ENCODE measurements at places on chromosomes 11 and 22.
A peak's percentile ranks its signal among the peaks of the same experiment; 100 is the strongest.

- peak; percentile 63 for DNase-seq
These were observed 98.0 kb upstream of the ASPHD2 start for GRCh38 chr22:26330971-26331625.

DNA sequence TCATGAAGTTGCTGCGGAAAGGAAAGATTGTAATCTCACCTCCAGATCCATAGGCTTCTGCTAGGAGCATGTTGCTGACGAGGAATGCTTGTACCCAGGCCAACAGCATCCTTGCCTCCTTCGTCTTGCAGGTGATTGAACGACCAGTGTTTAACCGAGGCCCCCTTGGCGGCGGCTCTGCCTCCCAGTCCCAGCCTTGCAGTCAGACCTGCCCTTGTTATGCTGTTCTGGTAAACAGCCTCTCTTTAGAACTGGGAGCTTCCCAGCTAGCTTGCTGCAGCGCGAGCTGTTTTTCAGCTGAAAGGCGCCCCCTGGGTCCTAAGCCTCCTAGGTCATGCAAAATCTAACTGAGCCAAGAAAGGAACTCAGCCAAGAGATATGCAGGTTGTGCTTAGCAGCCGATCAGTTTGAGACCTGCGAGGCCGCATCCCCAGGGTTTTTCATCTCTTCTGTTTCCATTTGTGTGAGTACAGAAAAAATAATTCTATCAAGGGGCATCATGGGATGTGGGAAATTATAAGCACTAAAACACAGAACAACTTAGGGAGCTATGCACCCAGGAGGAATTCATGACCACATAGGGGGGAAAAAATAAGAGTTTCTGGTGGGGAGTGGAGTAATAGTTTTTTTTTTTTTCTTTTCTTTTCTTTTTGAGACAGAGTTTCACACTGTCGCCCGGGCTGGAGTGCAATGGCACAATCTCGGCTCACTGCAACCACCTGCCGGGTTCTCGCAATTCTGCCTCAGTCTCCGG is at the start of gene PIK3IP1:
Gene PIK3IP1, minus strand, starts transcription at position 253 of the 754 bp plus-strand sequence. Its CDS starts 144 bp downstream, at position 109.
- peak; percentile 83 for DNase-seq

DNA sequence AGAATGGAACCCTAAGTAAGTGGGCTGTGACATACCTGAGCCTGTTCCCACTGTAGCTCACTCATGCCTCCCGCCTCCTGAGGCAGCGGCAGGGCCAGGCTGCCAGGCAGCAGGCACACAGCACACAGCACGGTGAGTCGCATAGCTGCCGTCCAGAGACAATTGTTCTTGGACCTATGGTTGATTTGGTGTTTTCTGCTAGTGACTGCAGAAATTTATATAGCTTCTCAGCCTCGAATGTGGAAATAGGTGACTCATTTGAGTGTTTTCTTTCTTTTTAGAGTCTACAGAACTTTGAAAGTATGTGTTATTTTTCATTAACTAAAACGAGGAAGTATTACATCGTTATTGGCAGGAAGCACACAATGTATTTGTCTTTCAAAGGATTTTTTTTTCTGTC is at the start of gene MMP7:
Gene MMP7, minus strand, starts transcription at position 190 of the 400 bp plus-strand sequence. Its CDS starts 47 bp downstream, at position 143.
- no peak for DNase-seq

GRCh38 chr11:44318369-44318768 is 8.4 kb upstream of the ALX4 start:
- no peak for DNase-seq

DNA sequence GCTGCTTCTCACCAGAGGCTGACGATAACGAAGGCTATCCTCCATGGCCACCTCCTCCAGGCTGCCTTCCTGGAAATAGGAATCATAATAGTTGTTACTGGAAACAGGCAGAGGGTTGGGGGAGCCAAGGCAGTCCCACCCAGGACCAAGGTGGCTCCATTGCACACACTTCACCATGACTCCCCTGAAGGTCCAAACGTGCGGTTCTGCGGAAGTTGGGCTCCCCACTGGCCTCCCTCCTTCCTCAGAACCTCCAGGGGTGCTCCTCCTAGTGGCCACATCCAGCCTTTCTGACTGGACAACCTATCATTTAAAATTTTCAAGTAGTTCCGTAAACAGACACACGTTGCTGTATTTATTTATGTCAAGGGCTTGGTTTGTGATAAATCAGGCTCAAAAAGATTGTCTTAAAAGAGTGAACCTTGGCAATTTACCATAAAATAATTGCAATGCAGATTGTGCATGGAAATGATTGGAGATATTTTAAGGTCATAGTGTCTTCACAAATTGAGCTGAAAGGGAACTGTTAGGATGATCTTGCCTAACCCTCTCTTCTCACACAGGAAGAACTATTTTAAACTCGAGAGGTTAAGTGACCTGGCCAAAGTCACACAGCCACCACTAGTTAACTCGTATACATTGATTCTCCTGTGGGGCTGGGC is 1.4 kb upstream of the TCN2 start:
- peak; percentile 62 for DNase-seq

DNA sequence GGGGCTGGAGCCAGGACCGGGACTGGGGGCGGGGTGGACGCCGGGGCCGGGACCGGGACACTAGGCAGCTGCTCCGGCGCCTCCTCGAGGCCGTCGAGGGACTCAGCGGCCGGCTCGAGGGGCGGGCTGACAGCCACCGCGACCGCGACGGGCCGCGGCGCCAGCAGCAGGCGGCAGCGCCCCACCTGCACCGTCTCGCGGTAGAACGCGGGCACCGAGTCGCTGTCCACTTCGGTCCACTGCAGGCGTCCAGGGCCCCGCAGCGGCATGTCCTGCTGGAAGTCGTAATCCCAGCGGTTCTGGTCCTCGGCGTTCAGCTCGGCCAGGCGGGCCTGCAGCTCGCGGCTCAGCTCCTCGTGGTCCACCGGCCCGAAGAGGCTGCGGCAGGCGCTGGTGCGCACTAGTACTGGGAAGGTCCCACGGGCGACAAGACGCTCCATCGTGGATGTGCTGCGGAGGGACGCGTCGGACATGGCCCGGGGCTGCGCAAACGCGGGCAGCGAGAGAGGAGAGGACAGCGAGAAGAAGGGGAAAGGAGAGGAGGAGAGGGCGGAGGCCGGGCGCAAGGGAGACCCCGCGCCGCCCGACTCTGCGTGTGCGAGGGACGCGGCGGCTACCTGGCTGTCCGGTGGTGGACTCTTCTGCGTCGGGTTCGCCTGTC is 428 bp downstream of the CDKN1C start:
- no peak for DNase-seq

Measured in Caco-2 (cell line).